ENCODE measurements at places on chromosomes 3 and 15. TPM values are rescaled to one million over a fixed set of nuclear protein-coding genes. Genes with fewer than 3 reads are reported as not detected.

DNA sequence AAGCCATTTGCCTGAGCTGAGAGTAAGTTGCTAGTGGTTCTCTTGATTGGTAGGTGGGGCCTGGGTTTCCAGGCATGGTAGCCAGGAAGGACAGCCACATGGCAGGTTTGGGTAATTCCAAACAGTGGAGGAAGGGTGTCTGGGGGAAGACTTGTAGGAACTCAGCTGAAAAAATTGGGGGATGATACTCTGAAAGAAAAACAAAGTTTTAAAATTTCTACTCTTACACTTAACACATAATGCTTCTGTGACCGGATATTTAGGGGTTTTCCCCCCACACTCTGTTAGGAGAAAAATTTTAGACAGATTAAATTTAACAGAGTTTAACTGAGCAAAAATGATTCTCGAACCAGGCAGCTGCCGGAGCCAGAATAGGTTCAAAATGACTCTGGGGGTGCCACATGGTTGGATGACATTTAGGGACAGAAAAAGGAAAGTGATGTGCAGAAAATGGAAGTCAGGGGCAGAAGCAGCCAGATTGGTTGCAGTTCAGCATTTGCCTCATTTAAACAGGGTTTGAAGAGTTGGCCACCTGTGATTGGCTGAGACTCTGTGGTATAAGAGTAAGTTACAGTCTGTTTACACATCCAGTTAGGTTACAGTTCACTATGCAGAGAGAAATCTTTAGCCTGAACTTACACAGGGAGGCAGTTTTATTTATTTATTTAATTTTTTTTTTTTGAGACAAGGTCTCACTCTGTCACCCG lies 8.1 kb downstream of the B2M start:
- DNase-seq = peak; percentile 36
- no peak overlapping the region for H3K4me3 ChIP-seq
- peaks cover 11% of the 10 kb centered on the region for H3K4me1 ChIP-seq
- H3K27ac ChIP-seq = peak overlapping the region; percentile 54

DNA sequence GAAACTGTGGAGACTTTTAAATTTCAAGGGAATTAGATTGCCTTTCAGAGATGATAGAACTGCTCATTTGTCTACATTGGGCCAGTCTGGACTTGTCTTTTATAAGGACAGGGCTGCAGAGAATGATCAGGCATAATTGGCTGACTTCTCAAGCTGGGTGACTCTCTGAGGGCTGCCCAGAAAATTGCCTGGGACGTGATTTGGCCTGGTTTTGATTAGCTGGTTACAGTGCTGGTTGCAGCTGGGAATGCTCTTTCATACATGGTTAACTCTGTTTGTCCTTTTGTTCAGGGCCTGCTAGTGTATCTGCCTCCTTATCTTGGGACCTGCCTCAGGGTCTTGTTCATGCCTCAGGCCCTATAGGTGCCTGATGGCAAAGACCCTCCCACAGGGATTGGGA lies 245.6 kb downstream of the CLSTN2 start:
- H3K27ac ChIP-seq = no peak overlapping the region
- no peak overlapping the region for H3K4me3 ChIP-seq
- no peak for DNase-seq
- H3K27me3 ChIP-seq = no peaks in the 10 kb centered on the region

- H3K4me1 ChIP-seq = no peaks in the 10 kb centered on the region
- no peaks in the 10 kb centered on the region for H3K36me3 ChIP-seq
- H3K27ac ChIP-seq = no peak overlapping the region
- no peak for DNase-seq
- H3K4me3 ChIP-seq = no peak overlapping the region
Observed at GRCh38 chr3:151859905-151860304, 13.5 kb upstream of the SUCNR1 start.

- no peak overlapping the region for H3K4me3 ChIP-seq
- no peaks in the 10 kb centered on the region for H3K36me3 ChIP-seq
- H3K27ac ChIP-seq = no peak overlapping the region
- H3K4me1 ChIP-seq = no peaks in the 10 kb centered on the region
Observed at GRCh38 chr3:194780706-194781105, 95.0 kb downstream of the FAM43A start.

DNA sequence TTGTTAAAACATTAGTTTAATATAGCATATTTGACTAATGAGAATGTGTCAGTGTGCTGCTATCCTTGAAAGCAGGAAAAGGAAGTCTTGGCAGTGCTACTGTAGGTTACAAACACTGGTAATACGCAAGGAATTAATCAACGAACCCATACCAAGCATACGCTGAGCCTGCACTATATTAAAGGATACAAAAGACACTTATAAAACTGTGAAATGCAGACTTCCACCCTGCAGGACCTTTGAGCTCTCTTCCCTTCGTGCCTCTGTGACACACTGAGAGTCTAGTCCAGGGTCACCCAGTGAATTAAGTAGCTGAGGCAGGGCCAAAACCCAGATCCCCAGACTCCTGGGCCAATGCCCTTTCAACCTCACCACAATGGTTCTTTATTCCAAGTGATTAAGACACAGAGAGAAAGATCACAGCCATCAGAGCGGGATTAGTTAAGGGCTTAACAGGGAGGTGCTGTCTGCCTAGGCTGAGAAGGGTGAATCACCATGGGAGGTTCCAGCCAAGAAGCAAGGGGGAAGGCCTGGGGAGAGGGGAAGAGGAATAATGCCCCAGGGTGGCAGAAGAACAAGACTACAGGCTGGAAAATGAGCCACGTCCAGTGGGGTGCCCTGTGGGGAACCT lies 6.8 kb downstream of the ANXA2 start:
- no peak overlapping the region for H3K4me3 ChIP-seq
- peaks cover 8% of the 10 kb centered on the region for H3K4me1 ChIP-seq
- H3K27me3 ChIP-seq = no peaks in the 10 kb centered on the region
- peak; percentile 77 for DNase-seq

DNA sequence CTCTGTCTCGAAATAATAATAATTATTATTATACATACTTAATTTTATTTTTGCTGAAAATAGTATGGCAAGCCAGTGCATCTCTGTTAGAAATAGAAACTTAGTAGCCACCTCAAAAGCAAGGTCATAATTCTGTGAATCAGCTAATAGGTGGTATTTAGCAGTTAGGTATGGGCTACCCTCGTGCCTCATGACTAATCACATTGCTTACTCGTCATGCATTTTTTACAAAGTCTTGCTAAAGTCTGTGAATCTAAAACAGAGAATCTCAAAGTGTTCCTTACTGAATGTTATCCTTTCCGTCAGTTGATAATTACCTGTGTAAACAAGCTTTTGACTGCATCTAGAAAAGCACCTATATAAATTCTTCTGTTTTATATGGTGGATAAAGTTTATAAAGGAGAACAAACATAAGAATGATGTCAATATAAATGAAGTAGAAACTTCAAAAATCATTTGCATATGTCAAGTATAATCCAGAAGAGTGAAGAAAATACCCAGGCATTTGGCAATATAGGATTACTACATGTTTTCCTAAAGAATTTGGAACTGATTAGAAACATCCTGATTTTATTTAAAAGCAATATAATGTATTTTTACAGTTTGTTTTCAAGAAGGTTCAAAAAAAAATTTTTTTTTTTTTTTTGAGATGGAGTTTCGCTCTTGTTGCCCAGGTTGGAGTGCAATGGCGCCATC lies 6.2 kb downstream of the PPARG start:
- peaks cover 6% of the 10 kb centered on the region for H3K4me1 ChIP-seq
- no peak overlapping the region for H3K4me3 ChIP-seq
- no peaks in the 10 kb centered on the region for H3K36me3 ChIP-seq
- DNase-seq = no peak

DNA sequence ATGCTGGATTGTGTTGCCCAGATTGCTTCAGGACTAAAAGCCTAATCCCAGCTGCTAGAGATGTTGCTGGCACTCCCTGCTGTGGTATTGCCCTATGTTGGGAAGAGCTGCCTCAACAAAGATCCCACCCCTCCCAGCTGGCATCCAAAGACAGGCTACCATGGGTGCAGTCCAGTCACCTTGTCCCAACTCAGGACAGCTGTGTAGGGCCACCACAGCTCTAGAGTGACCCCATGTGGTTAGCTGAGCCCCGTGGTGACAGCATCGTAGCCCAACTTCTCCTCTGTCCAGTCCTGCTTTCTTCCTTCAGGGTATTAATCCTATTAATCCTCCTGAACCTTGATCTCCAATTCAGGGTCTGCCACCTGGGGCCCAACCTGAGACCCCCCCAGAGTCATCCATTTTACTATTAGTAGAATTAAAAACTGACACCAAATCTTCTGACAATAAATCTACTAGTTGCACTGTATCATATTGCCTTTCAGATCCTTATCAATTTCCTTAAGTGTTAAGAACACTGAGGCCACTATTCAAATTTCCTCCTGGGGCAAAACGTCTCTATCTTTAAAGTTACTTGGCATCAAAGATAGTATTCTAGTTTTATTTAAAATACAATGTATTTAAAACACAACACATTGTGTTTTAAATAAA lies 83.5 kb downstream of the AQP9 start:
- no peak overlapping the region for H3K4me3 ChIP-seq
- no peaks in the 10 kb centered on the region for H3K36me3 ChIP-seq
- H3K4me1 ChIP-seq = no peaks in the 10 kb centered on the region
- H3K27me3 ChIP-seq = no peaks in the 10 kb centered on the region
- H3K27ac ChIP-seq = no peak overlapping the region

GRCh38 chr3:98171071-98171470 lies 4.6 kb downstream of the OR5H15 start:
- no peak for DNase-seq
- no peaks in the 10 kb centered on the region for H3K4me1 ChIP-seq
- H3K36me3 ChIP-seq = no peaks in the 10 kb centered on the region
- no peak overlapping the region for H3K4me3 ChIP-seq

- H3K27ac ChIP-seq = no peak overlapping the region
- H3K36me3 ChIP-seq = no peaks in the 10 kb centered on the region
- H3K4me1 ChIP-seq = no peaks in the 10 kb centered on the region
Observed at GRCh38 chr3:10137178-10137577, 4.4 kb upstream of the VHL start.

DNA sequence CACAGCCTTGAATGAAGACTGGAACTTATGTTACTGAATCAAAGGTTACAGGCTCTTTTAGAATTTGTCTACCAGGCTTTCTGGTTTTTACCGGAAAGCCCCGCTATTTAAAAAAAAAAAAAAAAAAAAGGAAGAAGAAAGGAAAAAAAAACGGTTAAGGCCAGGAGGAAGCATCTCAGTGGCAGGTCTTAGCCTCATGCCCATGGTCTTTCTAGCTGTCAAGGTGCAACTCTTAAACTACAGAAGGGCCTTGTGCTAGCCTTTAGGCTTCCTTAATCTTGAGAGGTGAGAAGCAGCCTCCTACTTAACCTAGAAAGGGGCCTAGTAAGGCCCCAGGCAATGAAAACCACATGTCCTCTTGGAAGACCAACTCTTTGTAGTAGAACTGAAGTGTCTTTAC lies 77.5 kb downstream of the TBC1D5 start:
- H3K27me3 ChIP-seq = no peaks in the 10 kb centered on the region
- H3K4me3 ChIP-seq = no peak overlapping the region
- H3K36me3 ChIP-seq = no peaks in the 10 kb centered on the region
- DNase-seq = no peak
- no peaks in the 10 kb centered on the region for H3K4me1 ChIP-seq

DNA sequence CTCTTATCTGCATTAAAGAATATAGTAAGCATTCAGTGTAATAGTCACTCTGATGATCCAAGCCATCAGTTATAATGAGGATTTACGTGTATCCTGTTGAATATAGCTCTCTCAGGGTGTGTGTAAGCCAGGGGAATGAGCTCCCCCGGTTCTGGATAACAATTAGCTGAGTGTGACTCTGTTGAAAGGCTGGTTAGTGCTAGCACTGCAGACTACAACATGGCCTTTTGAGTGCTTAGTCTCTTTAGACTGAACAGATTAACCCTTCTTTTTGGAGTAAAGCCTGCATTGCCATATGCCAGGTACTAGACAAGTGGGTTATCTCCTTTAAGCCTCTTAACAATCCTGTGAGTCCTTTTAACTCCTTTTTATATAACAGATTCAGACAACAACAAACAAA lies 119.5 kb downstream of the TMEM108 start:
- H3K4me1 ChIP-seq = no peaks in the 10 kb centered on the region
- no peaks in the 10 kb centered on the region for H3K36me3 ChIP-seq
- DNase-seq = no peak
- no peaks in the 10 kb centered on the region for H3K27me3 ChIP-seq

GRCh38 chr3:144270100-144270499 lies 298.5 kb downstream of the DIPK2A start:
- DNase-seq = no peak
- H3K27ac ChIP-seq = no peak overlapping the region

- DNase-seq = no peak
- H3K27ac ChIP-seq = no peak overlapping the region
- H3K36me3 ChIP-seq = no peaks in the 10 kb centered on the region
- H3K4me3 ChIP-seq = peak overlapping the region; percentile 57
- H3K4me1 ChIP-seq = no peaks in the 10 kb centered on the region
Observed at GRCh38 chr3:33278163-33278562, 921 bp downstream of the FBXL2 start.

- H3K4me1 ChIP-seq = no peaks in the 10 kb centered on the region
- H3K4me3 ChIP-seq = no peak overlapping the region
Observed at GRCh38 chr15:41411441-41411840, 5.5 kb upstream of the RTF1 start.

DNA sequence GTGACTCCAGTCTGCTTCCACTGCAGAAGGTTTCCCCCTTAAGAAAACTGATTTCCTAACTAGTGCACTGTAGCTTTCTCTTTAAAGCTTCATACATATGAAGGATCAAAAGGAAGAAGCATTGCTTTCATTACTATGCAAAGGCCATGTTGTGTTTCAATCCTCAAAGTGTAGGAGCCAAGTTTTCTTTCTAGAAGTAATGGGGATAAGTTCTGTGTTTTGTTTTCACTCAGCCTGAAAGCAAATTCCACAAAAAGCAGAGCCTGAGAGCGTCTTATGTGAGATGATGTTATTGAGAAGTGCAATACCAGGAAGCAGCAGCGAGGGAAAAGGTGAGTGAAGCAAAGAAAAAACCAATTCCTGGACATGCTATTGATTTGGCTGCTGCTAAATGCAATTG lies 99.7 kb downstream of the GMNC start:
- no peaks in the 10 kb centered on the region for H3K36me3 ChIP-seq
- DNase-seq = no peak
- no peak overlapping the region for H3K4me3 ChIP-seq
- no peaks in the 10 kb centered on the region for H3K27me3 ChIP-seq

GRCh38 chr3:194285024-194285849 lies 65.9 kb downstream of the CPN2 start:
- no peaks in the 10 kb centered on the region for H3K36me3 ChIP-seq
- no peaks in the 10 kb centered on the region for H3K27me3 ChIP-seq
- DNase-seq = no peak

DNA sequence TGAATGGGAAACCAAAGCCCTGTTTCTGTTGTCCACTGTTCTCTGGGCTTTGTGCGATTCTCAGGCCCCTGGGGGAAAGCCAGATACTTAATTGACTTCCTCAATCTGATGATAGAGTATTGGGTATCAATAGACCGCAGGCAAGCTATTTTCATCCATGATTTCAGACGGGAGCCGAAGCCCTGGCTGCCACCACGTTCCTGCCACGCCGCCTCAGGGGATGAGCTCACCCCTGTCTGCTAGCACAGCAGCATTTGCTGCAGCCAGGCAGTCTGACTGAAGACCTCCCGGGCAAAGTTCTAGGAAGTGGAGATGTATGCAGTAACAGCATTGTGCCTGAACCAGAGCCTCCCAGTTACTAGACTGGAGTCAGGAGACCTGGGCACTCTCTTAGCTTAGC lies 69.8 kb downstream of the ISG20 start:
- H3K36me3 ChIP-seq = no peaks in the 10 kb centered on the region
- H3K27me3 ChIP-seq = peaks cover 6% of the 10 kb centered on the region
- H3K4me1 ChIP-seq = no peaks in the 10 kb centered on the region
- H3K27ac ChIP-seq = no peak overlapping the region
- H3K4me3 ChIP-seq = no peak overlapping the region
- DNase-seq = no peak

Gene PAQR9
- not detected for total RNA-seq

Gene DTX3L
- total RNA-seq = 46.4 TPM

Gene RTP4
- 5.3 TPM for total RNA-seq

Gene EPHA3
- 1.7 TPM for total RNA-seq

Gene UQCC5
- total RNA-seq = 9.0 TPM
